NCI-H1417 treated with DMSO at 0.1 percent for 48 hours (cell line): ENCODE measurements at places on chromosomes 3 and 15.

- DNase-seq, result no peak
Measured at GRCh38 chr3:72322264-72322976, 525.8 kb downstream of the SHQ1 start.

GRCh38 chr3:162540421-162540820, 1043.8 kb downstream of the OTOL1 start:
- no peak for DNase-seq

DNA sequence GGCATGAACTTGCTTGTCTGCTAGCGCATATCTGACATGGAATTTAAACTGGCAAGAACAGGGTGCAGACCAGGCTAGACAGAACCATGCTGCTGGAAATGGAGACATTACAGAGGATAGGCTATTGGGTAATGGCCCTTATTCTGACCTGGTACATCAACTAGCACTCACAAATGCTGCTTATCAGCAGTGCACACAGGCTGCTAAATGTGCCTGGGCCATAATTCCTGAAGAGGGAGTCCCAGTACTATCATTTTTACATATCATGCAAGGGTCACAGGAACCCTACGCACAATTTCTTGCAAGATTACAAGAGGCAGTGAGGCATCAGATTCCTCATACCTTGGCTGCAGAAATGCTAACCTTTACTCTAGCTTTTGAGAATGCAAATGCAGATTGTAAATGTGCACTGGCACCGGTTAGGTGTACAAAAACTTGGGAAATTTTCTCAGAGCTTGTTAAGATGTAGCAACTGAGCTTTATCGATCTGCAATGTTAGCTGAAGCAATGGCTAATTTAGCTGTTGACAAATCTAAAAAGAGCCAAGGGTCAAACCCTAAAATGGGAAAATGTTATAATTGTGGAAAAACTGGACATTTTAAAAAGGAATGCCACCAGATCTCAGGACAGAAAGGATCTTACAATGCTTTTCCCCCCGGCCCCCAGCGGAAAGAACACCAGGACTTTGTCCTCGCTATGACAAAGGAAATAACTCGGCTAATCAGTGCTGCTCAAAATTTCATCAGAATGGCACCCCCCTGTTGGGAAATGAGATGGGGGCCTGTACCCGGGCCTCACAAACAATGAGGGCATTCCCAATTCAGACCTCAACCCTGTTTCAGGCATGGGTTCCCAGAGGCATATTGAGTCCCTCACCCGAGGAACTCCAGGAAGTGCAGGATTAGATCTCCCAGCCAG, 21.1 kb downstream of the CCRL2 start:
- DNase-seq, result no peak

GRCh38 chr15:70387081-70387480, 289.4 kb upstream of the TLE3 start:
- DNase-seq, result no peak

DNA sequence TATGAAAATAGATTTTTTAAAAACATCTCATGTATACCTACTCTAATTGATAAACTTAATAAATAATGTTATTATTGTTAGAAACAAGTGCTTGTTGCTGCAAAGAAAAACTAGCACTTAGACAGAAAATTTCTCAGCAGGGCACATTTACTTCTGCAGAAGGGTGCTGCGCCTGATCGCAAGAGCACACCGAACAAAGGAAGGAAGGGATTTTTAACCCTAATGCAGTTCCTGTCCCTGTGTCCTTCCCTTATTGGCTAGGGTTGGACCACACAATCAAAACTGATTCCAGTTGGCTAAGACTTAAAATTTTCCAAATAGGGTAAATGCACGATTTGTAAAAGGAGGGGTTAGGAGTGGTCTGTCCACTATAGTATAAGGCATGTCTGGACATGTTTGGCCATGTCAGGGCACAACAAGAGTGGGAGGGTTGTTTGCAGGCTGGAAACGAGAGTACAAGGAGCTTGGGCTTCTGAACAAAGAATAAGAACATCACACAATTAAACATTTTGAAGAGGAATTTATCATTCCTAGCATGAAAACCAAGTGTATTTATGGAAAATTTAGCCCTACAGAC, 4.7 kb downstream of the DTWD1 start:
- DNase-seq, result no peak

DNA sequence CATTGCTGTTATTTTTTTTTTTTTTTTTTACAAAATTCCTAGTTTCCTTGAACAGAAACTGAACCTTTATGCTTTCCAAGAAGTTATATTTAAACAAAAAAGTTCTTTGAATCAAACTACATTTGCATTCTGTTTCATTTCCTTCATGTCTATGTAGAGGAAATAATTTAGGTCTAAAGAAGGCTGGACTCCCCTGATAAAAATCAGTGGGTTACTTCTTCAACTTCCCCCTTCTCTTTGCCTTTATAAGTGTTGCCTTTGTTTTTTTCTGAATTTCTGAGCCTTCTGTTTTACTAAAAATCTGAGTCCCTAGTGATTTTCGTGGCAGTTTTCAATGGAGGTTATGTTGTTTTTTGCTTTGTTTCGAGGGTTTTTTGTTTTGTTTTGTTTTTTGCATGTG, 152.8 kb downstream of the CHDH start:
- no peak for DNase-seq

DNA sequence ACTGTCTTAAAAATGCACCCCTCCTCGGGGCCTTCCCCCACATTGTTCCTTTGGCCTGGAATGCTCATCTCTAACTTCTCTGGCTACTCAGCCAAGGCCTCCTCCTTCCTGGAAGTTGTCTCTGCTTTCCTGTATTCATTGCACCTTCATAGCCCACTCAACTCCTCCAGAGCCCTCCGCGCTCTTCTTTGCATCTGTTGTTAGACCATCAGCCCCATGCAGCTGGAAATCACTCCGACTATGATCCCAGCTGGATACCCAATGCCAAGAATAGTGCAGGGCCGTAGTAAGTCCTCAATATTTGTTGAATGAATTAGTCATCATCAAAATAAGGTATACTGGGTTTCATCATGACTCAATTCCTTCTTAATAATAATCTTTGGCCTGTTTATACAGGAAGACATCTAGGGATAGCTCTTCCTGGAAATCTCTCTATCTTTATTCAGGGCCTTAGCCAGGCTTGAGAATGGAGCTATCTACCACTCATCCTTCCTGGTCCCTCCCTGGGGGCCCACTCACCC, 112.7 kb downstream of the SYNPR start:
- no peak for DNase-seq

GRCh38 chr3:5729852-5730251, 542.3 kb downstream of the EDEM1 start:
- no peak for DNase-seq

DNA sequence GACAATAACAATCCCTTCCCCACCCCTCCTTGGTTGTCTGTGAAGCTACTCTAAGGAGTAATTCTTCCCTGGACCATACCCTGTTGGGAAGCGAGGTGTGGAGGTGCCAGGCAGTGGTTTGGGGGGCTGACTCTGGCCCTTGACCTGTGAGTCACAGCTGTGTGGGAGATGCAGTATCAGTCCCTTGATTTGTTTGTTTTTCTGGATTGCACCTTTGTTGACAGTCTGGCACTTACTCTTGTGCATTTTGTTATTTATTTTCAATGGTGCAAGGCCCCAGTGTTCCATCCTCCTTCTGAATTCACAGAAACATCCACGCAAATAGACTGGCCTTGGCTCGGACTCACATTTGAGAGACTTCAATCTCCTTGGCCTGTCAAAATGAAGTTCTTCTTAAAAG, 29.7 kb downstream of the TMEM45A start:
- DNase-seq, result no peak

GRCh38 chr3:44948239-44948638, 27.7 kb downstream of the ZDHHC3 start:
- DNase-seq, result no peak

- DNase-seq, result no peak
Measured at GRCh38 chr3:58361866-58362265, 29.2 kb downstream of the PXK start.

GRCh38 chr3:171506743-171507319, 46.6 kb upstream of the TNIK start:
- DNase-seq, result no peak

- no peak for DNase-seq
Measured at GRCh38 chr3:37324131-37324530, 149.7 kb upstream of the LRRFIP2 start.
